Hematopoietic multipotent progenitor cell treated with erythropoietin and hydrocortisone succinate and interleukin-3 and kit ligand, for 6 days (in vitro differentiated cells): ENCODE measurements at places on chromosomes 6 and 20.

DNA sequence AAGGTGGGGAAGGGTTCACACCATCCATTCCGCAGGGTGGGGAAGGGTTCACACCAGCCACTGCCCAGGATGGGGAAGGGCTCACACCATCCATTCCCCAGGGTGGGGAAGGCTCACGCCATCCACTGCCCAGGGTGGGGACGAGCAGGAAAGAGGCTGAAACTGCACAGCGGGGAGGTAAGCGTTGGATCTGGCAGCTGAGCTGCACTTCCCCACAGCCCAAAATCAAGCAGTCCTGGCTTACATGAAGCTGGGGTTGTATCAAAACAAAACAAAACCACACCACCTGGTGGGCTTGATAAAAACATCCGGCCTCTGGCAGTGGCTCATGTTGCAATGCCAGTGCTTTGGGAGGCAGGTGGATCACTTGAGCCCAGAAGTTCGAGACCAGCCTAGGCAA, 268.5 kb downstream of the TAF4 start:
- DNase-seq: peak; percentile 10

DNA sequence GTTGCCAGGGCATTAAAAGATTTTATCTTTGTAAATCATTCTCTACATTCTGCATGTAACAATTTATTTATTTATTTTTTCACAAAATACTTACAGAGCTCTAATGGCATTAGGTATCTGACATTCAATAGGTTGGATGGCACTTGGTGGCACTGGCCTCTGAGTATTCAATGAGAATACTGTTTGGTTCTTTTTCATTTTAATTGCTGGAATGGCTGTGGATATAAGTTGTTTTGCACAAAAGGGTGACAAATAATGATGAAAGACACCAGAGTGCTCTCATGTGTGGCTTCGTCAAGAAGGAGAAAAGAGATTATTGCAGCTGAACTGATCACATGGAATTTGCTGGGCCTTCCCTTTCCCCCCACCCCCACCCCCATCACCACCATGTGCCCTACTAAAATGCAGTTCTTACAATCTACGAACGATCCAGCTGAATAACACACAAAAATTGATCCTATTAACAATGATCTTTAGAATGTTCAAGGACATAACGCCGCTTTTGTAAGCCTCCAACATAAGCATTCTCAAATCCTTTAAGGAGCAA, 195.2 kb upstream of the POU3F2 start:
- no peak for DNase-seq

GRCh38 chr6:170279977-170280688, 10.7 kb downstream of the DLL1 start:
- DNase-seq: peak; percentile 42

- no peak for DNase-seq
Observed at GRCh38 chr6:28597924-28598722, 72.4 kb downstream of the GPX5 start.
